ENCODE measurements at places on chromosomes 1 and 21. TPM values are rescaled to one million over a fixed set of nuclear protein-coding genes. Genes with fewer than 3 reads are reported as not detected.

LRRC38 gene
- polyA plus RNA-seq: 0.03 TPM

LCE2C gene
- 0.41 TPM for polyA plus RNA-seq

KRTAP11-1 gene
- not detected for polyA plus RNA-seq

LIN28A gene
- polyA plus RNA-seq: not detected

TEX38 gene
- not detected for polyA plus RNA-seq

CDC20 gene
- polyA plus RNA-seq: 13.6 TPM

NT5C1A gene
- not detected for polyA plus RNA-seq

MYOG gene
- not detected for polyA plus RNA-seq

CXADR gene
- 42.6 TPM for polyA plus RNA-seq

NBPF10 gene
- 1.1 TPM for polyA plus RNA-seq

CLDN19 gene
- polyA plus RNA-seq: 0.06 TPM

EFNA3 gene
- 4.4 TPM for polyA plus RNA-seq

INAVA gene
- polyA plus RNA-seq: 18.7 TPM

SRRM1 gene
- polyA plus RNA-seq: 56.1 TPM

TMEM183A gene
- polyA plus RNA-seq: 88.2 TPM

YY1AP1 gene
- polyA plus RNA-seq: 45.2 TPM

CAMK1G gene
- not detected for polyA plus RNA-seq

CR1L gene
- polyA plus RNA-seq: not detected

GFI1 gene
- 0.13 TPM for polyA plus RNA-seq

Data from keratinocyte (primary cell).